ENCODE measurements at places on chromosomes 6 and 20.
A peak's percentile ranks its signal among the peaks of the same experiment; 100 is the strongest.

GRCh38 chr6:37511201-37511600, 11.5 kb upstream of the CCDC167 start:
- H3K4me3 ChIP-seq, result no peak overlapping the region
- H3K4me1 ChIP-seq, result peaks cover 18% of the 10 kb centered on the region
- H3K27me3 ChIP-seq, result no peaks in the 10 kb centered on the region
- no peaks in the 10 kb centered on the region for H3K36me3 ChIP-seq
- H3K27ac ChIP-seq, result no peak overlapping the region
- no peak for DNase-seq

DNA sequence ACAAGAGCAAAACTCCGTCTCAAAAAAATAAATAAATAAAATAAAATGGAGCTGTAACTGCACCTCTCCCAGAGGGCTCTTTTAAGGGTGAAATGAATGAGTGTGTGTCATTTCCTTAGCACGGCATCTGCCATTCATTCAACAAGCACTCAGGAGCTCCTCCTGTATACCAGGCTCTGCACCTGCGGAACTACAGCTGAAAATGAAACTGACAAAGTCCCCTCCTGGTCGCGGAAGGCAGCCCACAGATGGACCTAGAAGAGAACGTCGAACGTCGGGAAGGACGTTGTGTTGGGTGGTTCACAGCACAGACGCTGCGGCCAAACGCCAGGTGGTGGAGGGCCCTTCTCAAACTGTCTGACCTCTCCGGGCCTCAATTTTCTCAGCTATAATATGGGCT, 256.4 kb downstream of the TFAP2C start:
- peaks cover 7% of the 10 kb centered on the region for H3K4me1 ChIP-seq
- no peak overlapping the region for H3K27ac ChIP-seq
- H3K27me3 ChIP-seq, result no peaks in the 10 kb centered on the region
- H3K36me3 ChIP-seq, result no peaks in the 10 kb centered on the region
- DNase-seq, result no peak
- H3K4me3 ChIP-seq, result no peak overlapping the region

- DNase-seq, result peak; percentile 53
- peaks cover 23% of the 10 kb centered on the region for H3K36me3 ChIP-seq
- no peaks in the 10 kb centered on the region for H3K27me3 ChIP-seq
These were observed 37.7 kb downstream of the PMEPA1 start for GRCh38 chr20:57672164-57672563.

GRCh38 chr6:170175644-170176135, 115.2 kb downstream of the DLL1 start:
- H3K36me3 ChIP-seq, result no peaks in the 10 kb centered on the region
- no peaks in the 10 kb centered on the region for H3K4me1 ChIP-seq
- H3K4me3 ChIP-seq, result no peak overlapping the region
- DNase-seq, result no peak
- H3K27me3 ChIP-seq, result no peaks in the 10 kb centered on the region
- no peak overlapping the region for H3K27ac ChIP-seq

DNA sequence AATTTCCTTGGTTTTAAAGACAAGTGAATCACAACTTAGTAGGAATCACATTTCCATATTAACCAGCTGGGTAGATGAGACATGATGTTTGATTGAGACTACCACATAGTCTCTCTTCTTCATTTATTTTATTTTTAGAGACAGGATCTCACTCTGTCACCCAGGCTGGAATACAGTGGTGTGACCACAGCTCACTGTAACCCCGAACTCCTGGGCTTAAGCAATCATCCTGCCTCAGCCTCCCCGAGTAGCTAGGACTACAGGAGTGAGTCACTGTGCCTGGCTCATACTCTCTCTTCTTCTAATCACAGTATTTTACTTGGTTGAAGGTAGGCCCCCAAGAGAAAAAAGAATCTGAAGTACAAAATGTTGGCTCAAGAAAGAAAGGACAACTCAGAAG, 80.2 kb upstream of the ASF1A start:
- H3K36me3 ChIP-seq, result peaks cover 14% of the 10 kb centered on the region
- no peaks in the 10 kb centered on the region for H3K4me1 ChIP-seq
- no peak overlapping the region for H3K27ac ChIP-seq
- no peaks in the 10 kb centered on the region for H3K27me3 ChIP-seq
- no peak overlapping the region for H3K4me3 ChIP-seq

DNA sequence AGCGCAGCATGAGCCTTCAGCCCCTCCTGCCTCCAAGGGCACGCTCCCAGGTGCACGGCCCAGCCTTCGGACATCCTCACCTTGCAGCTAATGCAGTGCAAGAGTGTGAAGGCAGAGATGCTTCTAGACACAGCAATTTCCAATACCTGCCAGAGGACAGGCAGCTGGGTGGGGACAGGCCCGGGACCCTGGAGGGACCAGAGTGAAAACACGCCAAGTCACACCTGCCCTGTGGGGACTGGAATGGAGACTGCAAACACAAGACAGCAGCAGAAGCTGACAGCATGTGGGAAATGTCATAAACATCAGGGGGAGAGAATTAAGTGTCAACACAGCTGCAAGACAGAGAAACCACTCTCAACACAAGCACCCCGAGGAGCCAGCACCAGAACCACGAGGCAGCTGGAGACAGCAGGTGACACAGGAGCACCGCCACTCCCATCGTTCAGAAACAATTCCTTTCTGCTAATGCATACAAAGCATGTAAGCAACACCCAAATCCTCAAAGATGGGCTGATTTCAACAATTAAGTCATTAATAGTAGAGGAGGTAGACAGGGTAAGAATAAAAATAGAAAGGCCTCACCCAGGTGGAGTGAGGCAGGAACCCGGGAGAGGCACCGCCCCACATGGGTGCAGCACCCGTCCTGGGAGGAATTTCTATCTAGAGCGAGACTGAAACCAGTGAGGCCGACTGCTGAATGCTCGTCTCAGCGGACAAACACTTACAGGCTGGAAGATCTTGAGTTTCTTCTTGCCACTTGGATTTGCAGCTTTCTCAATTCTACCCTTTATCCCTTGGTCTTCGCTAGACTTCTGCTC, 17.1 kb downstream of the DIDO1 start:
- no peaks in the 10 kb centered on the region for H3K27me3 ChIP-seq
- no peak overlapping the region for H3K4me3 ChIP-seq
- H3K4me1 ChIP-seq, result no peaks in the 10 kb centered on the region
- peaks cover 79% of the 10 kb centered on the region for H3K36me3 ChIP-seq
- no peak for DNase-seq

- H3K27me3 ChIP-seq, result no peaks in the 10 kb centered on the region
- H3K36me3 ChIP-seq, result no peaks in the 10 kb centered on the region
- no peak overlapping the region for H3K4me3 ChIP-seq
- no peak overlapping the region for H3K27ac ChIP-seq
These were observed 96.3 kb downstream of the MYB start for GRCh38 chr6:135277422-135277821.

DNA sequence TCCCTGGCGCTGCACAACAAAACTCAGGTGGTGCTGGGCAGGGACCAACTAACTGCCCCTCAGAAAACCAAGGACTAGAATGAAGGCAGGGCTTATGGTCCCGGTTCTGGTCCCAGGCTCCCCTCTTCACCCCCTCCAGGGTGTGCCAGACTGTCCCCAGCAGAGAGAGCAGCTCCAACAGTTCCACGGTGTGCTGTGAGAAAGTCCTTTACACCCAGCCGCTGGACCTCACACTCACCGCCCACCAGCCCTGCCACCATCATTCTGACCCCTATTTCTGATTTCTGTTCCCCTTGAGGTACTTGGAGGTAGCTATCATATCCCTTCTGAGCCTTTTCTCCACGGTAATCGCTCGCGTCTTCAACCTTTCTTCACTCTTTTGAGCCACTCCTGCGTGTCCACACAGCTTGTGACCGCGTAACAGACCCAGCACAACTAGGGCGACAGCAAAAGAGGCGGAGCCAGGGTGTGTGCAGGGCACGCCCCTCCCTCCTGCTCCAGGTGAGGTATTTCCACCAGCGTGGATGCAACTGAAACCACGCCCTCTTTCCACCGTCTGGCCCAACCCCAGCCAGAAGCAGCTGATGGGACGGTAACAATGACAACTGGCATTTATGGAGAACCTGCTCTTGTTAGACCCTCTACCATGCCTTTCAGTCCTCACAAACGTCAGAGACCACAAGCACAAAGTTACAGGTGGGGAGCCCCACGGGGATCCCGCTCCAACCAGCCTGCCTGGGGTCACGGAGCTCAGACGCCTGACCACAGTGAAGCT, 2.3 kb downstream of the PXDC1 start:
- no peak overlapping the region for H3K27ac ChIP-seq
- no peak overlapping the region for H3K4me3 ChIP-seq
- H3K4me1 ChIP-seq, result peaks cover 25% of the 10 kb centered on the region
- H3K36me3 ChIP-seq, result peaks cover 16% of the 10 kb centered on the region
- DNase-seq, result peak; percentile 87

- H3K4me3 ChIP-seq, result no peak overlapping the region
- no peak overlapping the region for H3K27ac ChIP-seq
- H3K4me1 ChIP-seq, result peaks cover 12% of the 10 kb centered on the region
- DNase-seq, result peak; percentile 47
These were observed 84.4 kb downstream of the GMPR start for GRCh38 chr6:16322666-16323312.

- no peaks in the 10 kb centered on the region for H3K36me3 ChIP-seq
- H3K4me1 ChIP-seq, result no peaks in the 10 kb centered on the region
- H3K27ac ChIP-seq, result no peak overlapping the region
- no peak for DNase-seq
- H3K4me3 ChIP-seq, result no peak overlapping the region
These were observed 53.3 kb downstream of the SLC23A2 start for GRCh38 chr20:4947817-4948559.

GRCh38 chr6:15522427-15522826, 140.4 kb downstream of the DTNBP1 start:
- peaks cover 7% of the 10 kb centered on the region for H3K4me1 ChIP-seq
- H3K4me3 ChIP-seq, result no peak overlapping the region
- no peaks in the 10 kb centered on the region for H3K27me3 ChIP-seq
- H3K36me3 ChIP-seq, result peaks cover 33% of the 10 kb centered on the region
- no peak overlapping the region for H3K27ac ChIP-seq

DNA sequence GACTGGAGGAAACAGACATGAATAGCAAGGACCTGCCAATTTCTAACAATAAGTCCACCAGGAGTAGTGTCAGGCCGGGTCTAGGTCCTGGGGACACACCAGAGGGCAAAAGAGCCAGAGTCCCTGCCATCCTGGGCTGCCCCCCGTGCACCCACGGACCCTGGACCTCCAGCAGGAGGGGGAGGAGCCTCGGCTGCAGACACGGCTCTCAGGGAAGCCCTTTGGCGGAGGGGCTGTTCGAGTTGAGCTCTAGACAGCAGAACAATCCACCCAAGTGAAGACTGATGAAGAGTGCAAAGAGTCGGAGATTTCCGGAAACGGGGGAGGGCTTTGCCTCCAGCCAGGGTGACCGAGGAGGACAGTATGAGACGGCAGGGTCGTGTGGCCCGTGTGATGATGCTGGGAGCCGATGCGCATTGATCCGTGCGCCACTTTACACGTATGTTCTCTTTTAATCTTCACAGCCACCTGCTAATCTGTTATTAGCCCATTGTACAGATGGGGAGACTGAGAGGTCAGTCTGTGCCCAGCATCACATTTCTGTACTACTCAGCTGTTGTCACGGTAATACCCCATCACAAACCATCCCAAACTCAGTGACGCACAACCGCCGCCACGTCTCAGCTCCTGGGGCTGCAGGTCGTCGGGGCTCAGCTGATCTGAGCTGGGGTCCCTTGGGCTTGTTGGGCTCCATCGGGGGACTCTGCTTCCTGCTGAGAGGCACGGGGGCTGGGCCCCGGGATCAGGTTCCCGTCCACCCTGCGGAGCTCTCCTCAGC, 502.0 kb downstream of the PREX1 start:
- H3K36me3 ChIP-seq, result no peaks in the 10 kb centered on the region
- peaks cover 3% of the 10 kb centered on the region for H3K4me1 ChIP-seq
- no peak overlapping the region for H3K27ac ChIP-seq
- no peak for DNase-seq
- no peak overlapping the region for H3K4me3 ChIP-seq

- H3K27me3 ChIP-seq, result no peaks in the 10 kb centered on the region
- H3K27ac ChIP-seq, result no peak overlapping the region
- H3K4me3 ChIP-seq, result no peak overlapping the region
- peaks cover 8% of the 10 kb centered on the region for H3K36me3 ChIP-seq
These were observed 28.4 kb downstream of the PAQR8 start for GRCh38 chr6:52390361-52390727.

GRCh38 chr20:48620154-48620506, 207.7 kb downstream of the PREX1 start:
- DNase-seq, result no peak
- H3K27me3 ChIP-seq, result no peaks in the 10 kb centered on the region
- no peak overlapping the region for H3K4me3 ChIP-seq
- H3K27ac ChIP-seq, result no peak overlapping the region

GRCh38 chr20:13349235-13349604, 128.1 kb downstream of the ISM1 start:
- H3K4me3 ChIP-seq, result no peak overlapping the region
- DNase-seq, result no peak
- H3K27ac ChIP-seq, result no peak overlapping the region
- no peaks in the 10 kb centered on the region for H3K27me3 ChIP-seq
- H3K4me1 ChIP-seq, result peaks cover 3% of the 10 kb centered on the region
- H3K36me3 ChIP-seq, result no peaks in the 10 kb centered on the region

DNA sequence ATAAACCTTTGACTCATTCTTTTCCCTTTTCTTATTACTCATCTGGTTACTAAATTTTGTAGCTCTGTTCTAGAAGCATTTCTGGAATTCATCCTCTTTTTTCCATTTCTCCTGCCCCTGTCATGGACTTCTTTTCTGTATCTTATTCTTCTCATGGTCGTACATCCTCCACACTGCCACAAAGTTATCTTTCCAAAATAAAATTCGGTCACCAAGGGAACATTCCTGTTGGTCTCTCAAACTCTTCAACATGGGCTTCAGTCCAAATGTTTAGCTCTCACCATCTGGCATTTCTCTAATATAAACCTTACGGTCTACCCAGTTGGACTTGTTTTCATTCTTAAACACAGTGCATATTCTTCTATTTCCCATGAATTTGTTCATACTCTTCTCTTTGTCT, 428.8 kb upstream of the ID4 start:
- no peaks in the 10 kb centered on the region for H3K27me3 ChIP-seq
- H3K36me3 ChIP-seq, result no peaks in the 10 kb centered on the region
- H3K4me1 ChIP-seq, result no peaks in the 10 kb centered on the region

GRCh38 chr6:90144928-90145555, 151.6 kb downstream of the BACH2 start:
- no peaks in the 10 kb centered on the region for H3K36me3 ChIP-seq
- no peak overlapping the region for H3K27ac ChIP-seq
- DNase-seq, result no peak
- no peaks in the 10 kb centered on the region for H3K4me1 ChIP-seq
- no peak overlapping the region for H3K4me3 ChIP-seq

DNA sequence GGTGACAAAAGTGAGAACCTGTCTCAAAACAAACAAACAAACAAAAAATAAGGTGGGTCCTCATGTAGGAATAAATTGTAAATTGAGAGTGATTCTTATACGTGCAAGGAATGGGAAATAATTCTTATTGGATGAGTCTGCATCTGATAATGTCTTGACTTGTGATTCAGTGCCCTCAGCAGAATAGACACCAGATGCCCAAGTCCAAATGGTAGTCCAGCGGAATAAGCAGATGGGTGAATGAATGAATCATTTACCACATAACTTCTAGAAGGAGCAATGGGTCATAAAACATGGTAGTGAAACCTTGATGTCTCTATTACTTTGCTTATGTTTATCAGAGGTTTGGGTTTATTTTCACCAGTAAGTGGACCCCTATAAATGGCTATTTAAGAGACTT, 747.7 kb downstream of the PHF3 start:
- H3K4me1 ChIP-seq, result no peaks in the 10 kb centered on the region
- no peak for DNase-seq
- H3K27me3 ChIP-seq, result no peaks in the 10 kb centered on the region
- H3K27ac ChIP-seq, result no peak overlapping the region
- no peak overlapping the region for H3K4me3 ChIP-seq

GRCh38 chr6:3557336-3557735, 100.5 kb upstream of the SLC22A23 start:
- H3K27me3 ChIP-seq, result no peaks in the 10 kb centered on the region
- no peaks in the 10 kb centered on the region for H3K36me3 ChIP-seq
- no peak for DNase-seq
- no peaks in the 10 kb centered on the region for H3K4me1 ChIP-seq
- H3K4me3 ChIP-seq, result no peak overlapping the region

- H3K4me3 ChIP-seq, result no peak overlapping the region
- no peaks in the 10 kb centered on the region for H3K4me1 ChIP-seq
These were observed 46.4 kb downstream of the CD109 start for GRCh38 chr6:73742433-73742832.

Measured in trophoblast cell (in vitro differentiated cells and primary cell).